Hepatocyte (in vitro differentiated cells): ENCODE measurements at places on chromosomes 1 and 21. TPM values are rescaled to one million over a fixed set of nuclear protein-coding genes. Genes with fewer than 3 reads are reported as not detected.

SLC26A9 gene
- 0.63 and 2.4 TPM in 2 replicates for polyA plus RNA-seq

SPRR2E gene
- not detected in 2 replicates for polyA plus RNA-seq

DNA sequence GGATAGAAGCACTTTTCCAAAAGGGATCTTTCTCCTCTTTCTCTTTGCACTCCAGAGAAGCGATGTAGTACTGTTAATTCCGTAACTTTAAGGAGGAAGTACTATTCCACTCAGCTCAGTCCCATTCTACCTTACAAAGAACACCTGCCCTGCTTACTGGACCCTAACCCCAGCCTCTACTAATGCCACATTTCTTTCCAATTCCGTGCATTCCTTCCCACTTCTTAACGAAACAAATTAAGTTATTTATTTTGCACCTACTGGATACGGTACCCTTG is 511 bp downstream of the NDC1 start:
- DNase-seq, result no peak
- H3K36me3 ChIP-seq, result no peaks in the 10 kb centered on the region

- H3K27ac ChIP-seq, result no peak overlapping the region
- H3K4me1 ChIP-seq, result no peaks in the 10 kb centered on the region
- no peak for DNase-seq
- H3K4me3 ChIP-seq, result no peak overlapping the region
- no peaks in the 10 kb centered on the region for H3K36me3 ChIP-seq
These were observed 63.6 kb upstream of the DENND1B start for GRCh38 chr1:197838836-197839235.

GRCh38 chr1:29672416-29673227 is 436.3 kb downstream of the PTPRU start:
- no peak overlapping the region for H3K27ac ChIP-seq
- no peak for DNase-seq
- H3K27me3 ChIP-seq, result peaks cover 3% of the 10 kb centered on the region
- H3K4me1 ChIP-seq, result no peaks in the 10 kb centered on the region
- no peaks in the 10 kb centered on the region for H3K36me3 ChIP-seq

- no peaks in the 10 kb centered on the region for H3K27me3 ChIP-seq
- DNase-seq, result no peak
- H3K27ac ChIP-seq, result no peak overlapping the region
- peaks cover 6% of the 10 kb centered on the region for H3K4me1 ChIP-seq
- no peaks in the 10 kb centered on the region for H3K36me3 ChIP-seq
- H3K4me3 ChIP-seq, result no peak overlapping the region
These were observed 78.2 kb downstream of the SLC16A1 start for GRCh38 chr1:112877750-112878149.

- DNase-seq, result no peak
- H3K4me1 ChIP-seq, result peaks cover 6% of the 10 kb centered on the region
- H3K4me3 ChIP-seq, result no peak overlapping the region
- H3K36me3 ChIP-seq, result no peaks in the 10 kb centered on the region
These were observed 28.4 kb upstream of the CD84 start for GRCh38 chr1:160607672-160608032.

DNA sequence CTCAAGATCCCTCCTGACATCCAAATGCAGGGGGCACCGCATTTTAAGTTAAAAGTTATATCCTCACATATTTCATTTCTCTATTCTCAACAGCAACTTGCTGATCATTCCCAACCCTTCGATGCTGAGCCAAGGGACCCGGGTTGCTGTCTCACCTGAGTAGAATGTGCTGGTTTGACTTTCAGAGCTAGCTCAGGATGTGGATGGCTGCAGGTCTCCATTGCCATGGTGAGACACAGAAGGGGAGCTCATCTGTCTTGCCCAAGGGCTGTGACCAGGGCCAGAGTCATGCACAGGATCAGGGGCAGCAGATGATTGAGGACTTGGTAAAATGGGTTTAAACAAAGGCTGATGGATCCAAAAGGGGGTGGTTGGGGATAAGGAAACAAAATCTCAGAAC is 112.1 kb downstream of the HMGB4 start:
- DNase-seq, result no peak
- no peaks in the 10 kb centered on the region for H3K36me3 ChIP-seq
- H3K4me3 ChIP-seq, result no peak overlapping the region
- peaks cover 4% of the 10 kb centered on the region for H3K4me1 ChIP-seq
- no peak overlapping the region for H3K27ac ChIP-seq
- peaks cover 18% of the 10 kb centered on the region for H3K27me3 ChIP-seq
